ENCODE measurements at places on chromosomes 16 and 17.

- DNase-seq = no peak
Measured at GRCh38 chr17:21213638-21214014, 335 bp downstream of the TMEM11 start.

GRCh38 chr17:45221081-45222013 is at the start of gene FMNL1:
Gene FMNL1 (plus strand): TSS chr17:45221885. CDS start chr17:45222125, 240 bp downstream.
- DNase-seq = no peak

GRCh38 chr17:14325618-14326167 is 24.8 kb downstream of the HS3ST3B1 start:
- no peak for DNase-seq

GRCh38 chr17:83177611-83178532 is 98.5 kb downstream of the METRNL start:
- DNase-seq = no peak

GRCh38 chr16:53042235-53042701 is 10.4 kb downstream of the CHD9NB start:
- no peak for DNase-seq

DNA sequence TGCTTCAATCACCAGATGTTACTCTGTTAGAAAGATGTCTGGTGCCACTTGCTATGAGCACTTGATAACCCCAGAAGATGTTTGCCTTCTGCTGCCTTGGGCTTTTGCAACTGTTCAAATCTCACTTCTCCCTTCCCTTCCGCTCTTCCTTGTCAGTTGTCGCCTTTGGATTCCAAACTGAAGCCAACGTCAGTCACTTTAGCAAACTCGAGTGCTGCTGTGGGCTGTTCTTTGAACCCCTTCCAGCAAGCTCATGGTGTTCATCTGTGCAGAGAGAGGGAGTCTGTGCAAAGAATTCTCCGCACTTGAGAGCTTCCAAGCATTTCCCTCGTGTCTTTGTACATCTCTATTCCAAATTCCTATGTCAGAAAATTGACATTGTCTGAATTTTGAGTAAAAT is 879.4 kb downstream of the CDH11 start:
- DNase-seq = no peak

GRCh38 chr17:60901806-60902205 is 224.2 kb downstream of the BCAS3 start:
- no peak for DNase-seq

- no peak for DNase-seq
Measured at GRCh38 chr17:64240261-64240740, 22.8 kb downstream of the TEX2 start.

DNA sequence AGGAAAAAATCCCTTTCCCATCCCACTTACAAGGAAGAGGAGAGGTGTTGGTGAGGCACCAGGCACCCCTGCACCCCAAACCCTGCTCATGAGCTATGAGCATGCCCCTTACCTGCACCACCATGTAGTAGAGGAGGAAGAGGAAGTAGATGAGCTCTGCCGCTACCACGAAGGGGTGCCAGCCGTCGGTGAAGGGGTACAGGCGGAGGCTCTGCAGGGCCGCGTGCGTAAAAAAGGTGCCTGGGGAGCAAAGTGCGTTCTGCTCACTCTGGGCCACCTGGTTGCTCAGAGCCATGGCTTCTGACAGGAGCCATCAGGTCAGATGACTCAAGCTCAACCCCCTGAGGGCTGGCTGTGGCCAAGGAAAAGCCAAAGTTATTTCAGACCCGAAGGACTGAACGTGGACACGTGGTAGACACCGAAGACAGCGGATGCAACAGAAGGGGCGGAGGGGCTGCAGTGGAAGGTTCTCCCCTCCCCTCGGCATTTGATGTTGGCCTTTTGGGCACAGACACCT is 25.3 kb upstream of the GCSH start:
- DNase-seq = no peak

GRCh38 chr16:11708421-11708820 is 34.2 kb downstream of the TXNDC11 start:
- DNase-seq = no peak

- no peak for DNase-seq
Measured at GRCh38 chr16:5510819-5511370, 413.3 kb upstream of the EEF2KMT start.

DNA sequence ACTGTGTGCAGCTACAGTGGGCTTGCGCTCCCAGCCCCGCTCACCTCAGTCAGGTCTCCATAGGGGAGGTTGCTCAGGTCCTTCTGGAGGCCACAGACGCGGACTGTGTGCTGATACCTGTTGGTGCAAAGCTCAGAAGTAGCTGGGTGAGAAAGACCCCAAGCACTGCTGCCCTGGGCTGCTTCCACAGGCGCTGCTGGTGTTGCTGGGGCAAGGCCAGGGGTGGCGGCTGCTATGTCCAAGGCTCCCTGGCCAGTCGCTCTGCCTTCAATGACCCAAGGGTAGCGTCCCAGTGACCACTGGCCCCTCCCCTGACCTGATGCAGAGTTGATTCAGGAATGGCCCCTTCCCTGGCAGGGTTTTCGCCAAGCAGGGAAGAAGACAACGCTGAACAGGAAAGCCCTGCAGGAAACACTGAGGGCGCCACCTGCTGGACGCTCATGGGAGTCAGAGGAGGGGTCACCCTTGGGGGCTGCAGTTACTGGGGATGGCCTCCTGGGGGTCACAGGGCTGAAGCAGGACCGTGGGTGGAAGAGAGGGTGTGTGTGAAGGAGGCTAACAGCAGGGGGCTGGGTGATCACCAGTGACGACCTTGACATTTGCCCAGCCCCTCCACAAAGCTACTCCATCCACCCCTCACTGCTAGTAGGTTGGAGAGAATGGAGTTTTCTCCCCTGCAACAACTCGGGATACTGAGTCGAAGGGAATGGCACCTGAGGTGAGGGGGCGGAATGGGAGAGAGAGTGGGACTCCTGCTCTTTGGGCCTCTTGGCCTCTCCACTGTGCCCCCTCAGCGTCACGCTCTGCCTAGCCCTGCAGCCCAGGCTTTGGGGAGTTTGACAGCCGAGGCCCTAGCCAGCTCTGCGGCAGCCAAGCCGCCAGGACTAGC is 38.3 kb downstream of the ABCC12 start:
- DNase-seq = no peak

DNA sequence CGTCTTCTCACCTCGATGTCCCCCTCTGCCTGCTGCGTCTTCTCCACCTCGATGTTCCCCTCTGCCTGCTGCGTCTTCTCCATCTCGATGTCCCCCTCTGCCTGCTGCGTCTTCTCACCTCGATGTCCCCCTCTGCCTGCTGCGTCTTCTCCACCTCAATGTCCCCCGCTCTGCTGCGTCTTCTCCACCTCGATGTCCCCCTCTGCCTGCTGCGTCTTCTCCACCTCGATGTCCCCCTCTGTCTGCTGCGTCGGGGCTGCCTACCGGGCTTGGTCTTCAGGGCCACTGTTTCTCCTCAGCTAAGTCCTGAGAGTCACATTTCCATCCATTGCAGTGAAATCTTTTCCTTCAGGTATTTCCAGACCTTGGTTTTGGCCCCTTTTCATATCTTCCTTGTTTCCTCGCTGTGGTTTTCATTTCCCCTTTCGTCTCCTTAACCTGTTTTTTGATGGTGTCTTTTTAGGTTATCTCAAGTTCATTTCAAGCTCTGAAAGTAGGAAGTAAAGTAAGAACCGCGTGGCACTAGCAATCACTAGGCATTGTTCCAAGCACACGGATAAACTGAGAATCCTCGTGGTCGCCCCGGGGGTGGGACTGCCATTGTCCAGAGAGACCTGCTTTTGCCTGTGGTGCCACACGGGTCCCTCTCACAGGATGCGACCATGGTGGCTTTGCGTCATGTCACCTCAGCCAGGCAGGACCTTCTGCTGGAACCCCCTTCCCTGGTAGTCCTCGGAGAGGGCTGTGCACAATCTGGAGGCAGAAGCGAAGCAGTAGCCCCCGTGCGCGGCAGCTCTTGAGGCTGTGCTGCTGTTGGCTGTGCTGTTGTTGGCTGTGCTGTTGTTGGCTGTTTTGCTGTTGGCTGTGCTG is 9.5 kb upstream of the ZNF750 start:
- DNase-seq = no peak

GRCh38 chr17:39738568-39738901 is 797 bp downstream of the GRB7 start:
- DNase-seq = no peak

- no peak for DNase-seq
Measured at GRCh38 chr17:80790981-80791742, 200.5 kb upstream of the CHMP6 start.

DNA sequence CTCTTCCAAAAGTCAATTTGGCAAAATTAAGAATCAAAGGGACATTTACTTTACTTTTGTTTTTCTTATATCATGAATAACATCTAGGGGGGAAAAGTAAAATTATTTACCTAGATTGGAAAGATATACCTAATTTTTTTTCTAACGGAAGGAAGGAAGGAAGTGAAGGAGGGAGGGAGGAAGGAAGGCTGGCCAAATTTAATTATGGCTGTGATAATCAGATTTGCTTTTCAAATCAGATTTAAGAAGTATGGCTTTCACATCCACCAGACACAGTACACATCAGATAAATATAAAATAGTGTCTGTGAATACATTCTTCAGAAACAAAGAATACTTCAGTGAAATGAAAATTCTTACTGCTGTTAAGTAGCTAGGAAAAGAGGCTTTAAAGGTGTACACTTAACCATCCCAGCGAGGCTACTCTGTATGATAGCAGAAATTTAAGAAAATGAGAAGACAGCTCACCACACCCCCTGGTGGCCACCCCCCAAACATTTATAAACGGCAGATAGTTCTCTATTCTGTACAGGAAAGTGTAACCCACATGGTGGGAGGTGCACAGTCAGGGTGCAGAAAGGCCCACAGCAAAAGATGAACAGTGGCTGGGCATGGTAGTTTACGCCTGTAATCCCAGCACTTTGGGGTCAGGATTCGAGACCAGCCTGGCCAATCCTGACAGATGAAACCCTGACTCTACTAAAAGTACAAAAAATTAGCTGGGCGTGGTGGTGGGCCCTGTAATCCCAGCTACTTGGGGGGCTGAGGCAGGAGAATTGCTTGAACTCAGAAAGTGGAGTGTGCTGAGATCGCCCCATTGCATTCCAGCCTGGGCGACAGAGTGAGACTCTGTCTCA is 150.8 kb downstream of the SSH2 start:
- no peak for DNase-seq

- no peak for DNase-seq
Measured at GRCh38 chr16:19696961-19697360, 21.1 kb downstream of the KNOP1 start.

DNA sequence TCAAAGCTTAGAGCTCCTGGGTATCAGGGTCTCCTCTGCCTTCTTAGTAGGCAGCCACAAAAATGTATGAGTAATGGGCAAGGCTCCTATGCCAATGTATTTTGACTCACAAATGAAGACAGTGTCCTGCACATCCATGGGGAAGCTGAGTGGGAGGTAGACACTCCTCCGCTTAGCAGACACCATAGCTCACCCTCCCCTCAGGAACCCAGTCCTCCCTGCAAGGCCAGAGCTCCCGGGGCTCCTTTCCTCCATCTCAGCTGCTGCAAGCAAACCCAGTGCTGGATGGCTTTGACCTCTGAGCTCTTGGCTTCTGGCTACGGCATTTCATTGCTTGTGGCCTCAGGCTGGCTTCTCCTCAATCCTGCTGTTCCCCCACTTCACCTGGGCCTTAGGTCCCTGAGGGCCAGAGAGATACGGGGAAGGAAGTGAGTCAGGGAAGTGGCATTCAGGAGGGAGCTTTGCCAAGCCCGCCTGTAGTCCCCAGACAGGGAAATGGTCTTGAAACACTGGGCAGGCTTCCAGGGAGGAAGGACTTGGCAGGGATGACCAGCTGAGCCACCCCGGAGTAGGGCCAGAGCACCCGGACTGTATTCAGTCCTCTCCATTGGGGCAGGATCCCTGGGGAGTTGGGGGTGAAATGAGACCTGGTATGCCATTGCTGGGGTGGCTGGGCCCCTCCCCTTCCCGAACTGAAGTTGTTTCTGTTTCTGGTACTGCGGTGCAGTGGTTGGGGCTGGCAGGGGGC is 4.5 kb downstream of the ABCC3 start:
- DNase-seq = no peak
